Fibroblast of the aortic adventitia (primary cell): ENCODE measurements at places on chromosomes 3 and 15. TPM values are rescaled to one million over a fixed set of nuclear protein-coding genes. Genes with fewer than 3 reads are reported as not detected.

POPDC2 gene
- 0.27 and 1.6 TPM in 2 replicates for total RNA-seq

C3orf85 gene
- not detected in 2 replicates for total RNA-seq

NR1I2 gene
- 0.27 TPM in 1 of 2 replicates, not detected in the other for total RNA-seq

CFAP100 gene
- total RNA-seq = not detected in 2 replicates
